ENCODE measurements at places on chromosomes 7 and 10.

DNA sequence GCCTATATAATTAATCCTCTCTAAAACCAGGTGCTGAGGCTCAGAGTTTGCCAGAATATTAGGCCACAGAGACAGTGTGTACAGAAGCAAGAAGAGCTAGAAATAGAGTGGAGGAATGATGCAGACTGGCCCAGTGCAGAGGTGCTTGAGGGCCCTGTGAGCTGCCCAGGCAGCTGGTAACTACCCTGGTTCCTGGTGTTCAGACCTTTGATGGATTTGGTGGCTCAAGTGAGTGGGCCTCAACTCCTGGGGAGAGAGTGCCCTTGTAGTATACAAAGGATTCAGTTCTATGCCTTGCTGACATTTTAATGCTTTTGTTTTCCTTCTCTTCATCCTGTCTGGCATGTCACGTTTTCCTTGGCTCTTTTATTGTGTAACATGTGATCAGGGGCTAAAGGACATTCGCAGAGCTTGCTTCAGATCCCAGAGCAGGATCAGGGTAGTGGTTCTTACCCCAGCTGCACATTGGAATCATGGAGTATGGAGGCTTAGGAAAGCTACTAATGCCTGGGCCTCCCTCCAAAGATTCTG is 20.0 kb downstream of the LRRC4 start:
- no peak for DNase-seq

- peak; percentile 89 for DNase-seq
Observed at GRCh38 chr10:101141616-101142532, 10.8 kb downstream of the TLX1 start.

GRCh38 chr10:125063256-125063925 is 97.0 kb downstream of the CTBP2 start:
- DNase-seq: no peak

GRCh38 chr10:45580371-45581215 is 92.0 kb downstream of the ZFAND4 start:
- DNase-seq: no peak

Data from CD4-positive, alpha-beta T cell (primary cell).